ENCODE measurements at places on chromosomes 5 and 9.

DNA sequence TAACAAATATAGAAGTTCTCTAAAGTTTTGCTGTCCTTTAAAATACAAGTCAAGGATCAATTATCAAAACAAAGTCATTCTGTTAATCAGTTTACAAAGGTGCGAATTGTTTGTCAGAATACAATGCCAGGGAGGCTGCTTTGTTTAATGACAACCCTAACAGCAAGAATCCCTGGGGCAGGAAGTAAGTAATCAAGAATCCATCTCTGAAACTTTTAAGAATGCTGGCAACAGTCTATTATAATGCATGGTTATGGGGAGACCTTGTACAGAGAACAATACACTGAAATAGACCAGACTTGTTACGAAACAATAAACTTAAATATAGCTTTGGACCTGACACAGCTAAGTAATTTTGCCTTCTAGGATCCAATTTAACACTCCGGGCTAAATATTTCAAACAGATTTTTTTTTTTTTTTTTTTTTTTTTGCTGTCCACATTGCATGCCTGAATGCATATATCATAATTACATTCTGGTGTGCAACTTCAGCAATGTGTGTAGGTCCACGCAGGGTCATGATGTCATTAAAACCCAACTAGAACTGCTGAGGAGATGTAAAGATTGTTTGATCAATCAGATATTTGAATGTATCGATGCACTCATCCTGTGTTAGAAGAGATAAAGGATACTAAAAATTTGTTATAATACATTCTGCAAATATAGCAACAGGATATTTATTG is 421.3 kb downstream of the CETN3 start:
- DNase-seq, result no peak

- no peak for DNase-seq
Observed at GRCh38 chr9:124854161-124854560, 901 bp downstream of the WDR38 start.

DNA sequence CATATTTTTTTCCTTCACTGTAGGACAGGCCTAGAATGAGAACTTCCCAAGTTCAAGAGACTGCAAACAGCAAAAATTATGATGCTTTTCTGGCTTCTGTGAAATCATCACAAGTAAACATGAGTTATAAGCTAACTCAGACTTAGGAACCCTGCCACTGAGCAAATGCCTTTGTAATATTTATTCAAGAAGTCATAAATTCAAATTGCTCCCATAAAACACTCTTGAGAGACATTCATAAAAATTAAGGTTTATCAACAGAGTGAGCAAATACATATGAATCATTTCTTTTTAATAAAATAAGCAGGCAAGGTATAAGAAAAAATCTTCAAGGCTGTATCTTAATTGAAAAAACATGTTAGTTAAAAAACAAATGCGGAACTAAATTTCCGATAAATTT is 124.2 kb downstream of the GNA14 start:
- DNase-seq, result no peak

GRCh38 chr9:130379649-130379970 is 65.2 kb upstream of the ASS1 start:
- no peak for DNase-seq

GRCh38 chr5:7412409-7412808 is 16.5 kb downstream of the ADCY2 start:
- DNase-seq, result no peak

- DNase-seq, result no peak
Observed at GRCh38 chr5:2751592-2752021, at the start of gene IRX2. TSS of gene IRX2 (minus strand) at chr5:2751677. CDS start at chr5:2751413, 264 bp downstream.

GRCh38 chr5:136199408-136199807 is 6.4 kb upstream of the SMIM32 start:
- DNase-seq, result no peak

DNA sequence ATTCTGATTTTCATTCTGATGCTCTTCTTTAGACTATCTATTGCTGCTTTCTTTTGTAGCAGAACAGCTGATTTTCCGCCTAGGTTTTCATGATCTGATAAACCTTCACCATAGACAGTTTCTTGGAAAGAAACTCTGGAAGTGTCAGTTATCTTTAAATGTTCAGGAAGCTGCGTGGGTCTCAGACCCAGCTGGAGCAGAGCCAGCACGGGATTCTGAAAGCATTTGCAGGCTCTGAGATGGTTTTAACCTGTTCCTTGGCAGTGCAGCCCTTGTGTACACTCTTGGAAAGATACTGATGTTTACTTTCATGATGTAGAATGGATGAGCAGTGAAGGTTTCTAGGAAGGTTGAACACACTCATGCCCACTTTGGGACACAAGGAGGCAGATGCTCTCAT is 178.0 kb upstream of the DMRT1 start:
- no peak for DNase-seq

- DNase-seq, result no peak
Observed at GRCh38 chr9:106622164-106622487, 240.8 kb upstream of the ZNF462 start.

DNA sequence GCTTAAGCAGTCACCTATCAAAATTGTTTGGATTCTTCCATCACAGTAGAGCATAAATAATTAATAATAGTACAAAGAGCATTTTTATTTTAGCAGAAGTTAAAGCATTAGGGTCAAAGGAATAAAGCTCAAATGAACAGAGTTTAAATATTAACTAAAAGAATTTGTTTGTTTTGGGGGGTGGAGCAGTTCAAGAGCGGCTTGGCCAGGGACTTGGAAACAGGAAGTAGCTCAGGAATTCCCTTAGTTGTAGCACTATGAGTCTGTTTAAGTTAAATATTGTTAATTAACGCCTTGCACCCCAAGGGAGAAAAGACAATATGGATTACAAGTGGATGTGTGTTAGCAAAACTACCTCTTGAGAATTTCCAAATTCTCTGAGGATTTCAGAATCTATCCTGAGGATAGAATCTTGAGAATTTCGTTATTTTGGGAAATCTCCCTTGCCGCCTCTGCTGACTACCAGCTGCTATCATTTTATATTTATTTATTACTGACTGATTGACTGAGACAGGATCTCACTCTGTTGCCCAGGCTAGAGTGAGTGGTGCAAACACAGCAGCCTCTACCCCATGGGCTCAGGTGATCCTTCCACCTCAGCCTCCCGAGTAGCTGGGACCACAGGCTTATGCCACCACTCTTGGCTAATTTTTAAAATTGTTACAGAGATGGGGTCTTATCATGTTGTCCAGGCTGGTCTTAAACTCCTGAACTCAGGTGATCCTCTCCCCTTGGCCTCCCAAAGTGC is 96.7 kb upstream of the CHD1 start:
- DNase-seq, result no peak

DNA sequence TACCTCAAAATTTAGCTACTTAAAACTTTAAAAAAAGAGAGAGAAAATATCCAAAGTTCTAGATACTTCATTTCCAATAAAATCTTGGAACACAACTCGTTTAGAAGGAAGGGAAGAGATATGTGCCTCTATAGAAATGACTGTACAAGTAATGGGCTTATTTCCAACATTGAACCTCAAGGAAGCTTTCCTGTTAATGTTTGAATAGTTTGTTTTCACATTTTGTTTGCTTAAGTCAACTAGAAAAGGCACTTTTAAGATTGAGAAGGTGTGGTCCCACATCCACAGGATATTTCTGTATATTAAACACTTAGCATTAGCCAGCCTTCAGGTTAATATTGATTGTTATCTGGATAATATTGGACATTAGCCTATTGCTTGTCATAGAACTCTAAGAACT is 384.7 kb downstream of the PTPRD start:
- no peak for DNase-seq

- no peak for DNase-seq
Observed at GRCh38 chr9:75910731-75911130, 20.3 kb downstream of the PCSK5 start.

DNA sequence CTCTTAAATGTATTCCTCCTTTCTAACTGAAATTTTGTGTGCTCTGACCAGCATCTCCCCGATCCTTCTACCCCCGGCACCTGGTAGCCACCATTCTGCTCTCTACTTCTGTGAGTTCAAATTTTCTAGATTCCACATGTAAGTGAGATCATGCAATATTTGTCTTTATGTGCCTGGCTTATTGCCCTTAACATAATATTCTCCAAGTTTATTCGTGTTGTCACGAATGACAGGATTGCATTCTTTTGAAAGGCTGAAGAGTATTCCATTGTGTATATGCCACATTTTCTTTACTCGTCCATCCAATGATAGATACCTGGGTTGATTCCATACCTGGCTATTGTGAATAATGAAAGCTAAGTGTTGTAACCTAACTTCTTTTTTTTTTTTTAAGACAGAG is 29.0 kb downstream of the FBXL7 start:
- DNase-seq, result no peak

- no peak for DNase-seq
Observed at GRCh38 chr9:129867136-129868022, 32.1 kb downstream of the USP20 start.

GRCh38 chr9:87494970-87495471 is 2.6 kb upstream of the DAPK1 start:
- no peak for DNase-seq

- DNase-seq, result no peak
Observed at GRCh38 chr5:95426227-95426626, 35.1 kb downstream of the FAM81B start.

- DNase-seq, result no peak
Observed at GRCh38 chr5:90550963-90551362, 7.6 kb upstream of the ADGRV1 start.

DNA sequence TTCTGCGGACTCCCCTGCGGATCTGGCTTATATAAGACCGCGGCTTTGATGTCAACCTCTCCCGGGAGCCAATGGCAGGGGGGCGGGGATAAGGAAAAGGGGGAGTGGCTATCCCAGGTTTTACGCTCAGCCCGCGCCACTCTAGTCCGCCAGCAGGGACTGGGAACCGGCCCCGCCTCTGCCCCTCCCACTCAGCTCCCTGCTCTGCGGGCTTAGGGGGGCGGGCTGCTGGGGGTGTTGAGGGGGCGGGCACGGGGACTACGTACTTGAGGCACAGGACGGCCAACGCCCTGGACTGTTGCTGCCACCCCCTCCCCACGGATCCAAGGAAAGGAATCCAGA is at the start of gene HAND1:
Gene HAND1 (minus strand): TSS at position 4 of the 342 bp plus-strand sequence. CDS start 219 bp downstream, outside the sequence.
- DNase-seq, result no peak

DNA sequence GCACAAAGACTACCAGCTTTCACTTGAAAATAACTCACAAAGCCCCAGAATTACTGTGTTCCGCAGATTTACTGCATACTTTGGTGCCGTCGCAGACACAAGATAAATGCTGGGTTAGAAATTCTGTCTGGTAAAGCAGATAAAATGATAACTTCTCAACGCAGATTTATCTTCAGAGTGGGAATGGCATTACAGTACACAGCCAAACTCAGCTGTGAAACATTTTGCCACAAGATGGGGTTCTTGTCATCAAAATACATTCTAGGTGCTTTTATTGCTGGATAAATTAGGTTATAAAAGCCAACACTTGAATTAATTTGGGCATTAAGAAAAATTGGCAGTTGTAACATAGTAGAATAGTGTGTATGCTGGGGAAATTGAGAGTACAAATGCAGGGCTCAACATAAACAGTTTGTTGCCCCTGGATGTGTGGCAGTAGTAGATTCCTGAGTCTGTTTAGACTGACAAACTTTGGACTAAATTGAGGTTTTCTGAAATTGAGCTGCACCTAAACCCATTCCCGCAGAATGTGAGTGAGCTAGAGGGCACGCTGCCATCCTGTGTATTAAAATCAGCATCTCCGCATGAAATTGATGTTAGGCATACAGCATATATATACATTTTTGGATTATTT is 61.1 kb downstream of the LMNB1 start:
- DNase-seq, result no peak

- no peak for DNase-seq
Observed at GRCh38 chr9:18020121-18020745, 441.4 kb downstream of the SH3GL2 start.

- no peak for DNase-seq
Observed at GRCh38 chr9:133935328-133936005, 56.7 kb downstream of the VAV2 start.

DNA sequence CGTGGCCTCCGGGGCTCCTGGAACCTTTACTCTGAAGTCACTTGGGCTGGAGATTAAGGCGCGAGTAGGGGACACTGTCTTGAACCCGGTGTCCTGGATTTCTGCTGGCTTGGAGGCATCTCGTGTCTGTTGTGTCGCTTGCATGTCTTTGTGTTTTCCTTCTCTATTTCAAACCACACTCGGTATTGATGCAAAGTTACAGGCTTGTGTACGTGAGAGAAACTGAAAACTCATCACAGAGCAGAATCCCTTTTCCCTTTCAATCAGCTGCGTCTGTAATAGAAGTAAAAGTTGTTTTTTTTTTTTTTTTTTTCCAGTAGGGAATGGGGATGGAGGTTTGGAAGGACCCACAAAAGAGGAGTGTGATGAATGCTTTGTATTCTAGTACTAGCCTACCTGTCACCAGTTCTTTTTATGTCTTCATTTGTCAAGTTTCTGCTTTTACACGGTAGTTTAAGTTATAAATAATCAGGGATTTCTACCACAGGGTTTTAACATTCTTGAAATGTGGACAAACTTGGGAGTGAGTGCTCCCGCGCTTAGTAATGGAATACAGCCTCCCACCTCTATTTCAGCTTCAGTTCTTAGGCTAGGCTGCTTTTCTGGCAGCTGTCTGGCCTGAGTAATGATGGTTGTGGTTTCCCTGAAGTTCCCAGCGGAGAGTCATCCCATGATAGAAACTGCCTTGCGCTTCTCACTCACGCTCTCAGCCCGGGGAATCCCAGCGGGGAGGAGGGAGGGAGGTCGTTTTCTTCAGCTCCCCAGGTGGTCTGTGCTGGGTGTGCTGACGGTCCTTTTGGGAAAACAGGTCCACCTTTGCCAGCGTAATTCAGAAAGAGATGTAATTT is 763 bp downstream of the TJP2 start:
- DNase-seq, result no peak

- DNase-seq, result no peak
Observed at GRCh38 chr5:150655221-150655620, 5.8 kb upstream of the MYOZ3 start.

DNA sequence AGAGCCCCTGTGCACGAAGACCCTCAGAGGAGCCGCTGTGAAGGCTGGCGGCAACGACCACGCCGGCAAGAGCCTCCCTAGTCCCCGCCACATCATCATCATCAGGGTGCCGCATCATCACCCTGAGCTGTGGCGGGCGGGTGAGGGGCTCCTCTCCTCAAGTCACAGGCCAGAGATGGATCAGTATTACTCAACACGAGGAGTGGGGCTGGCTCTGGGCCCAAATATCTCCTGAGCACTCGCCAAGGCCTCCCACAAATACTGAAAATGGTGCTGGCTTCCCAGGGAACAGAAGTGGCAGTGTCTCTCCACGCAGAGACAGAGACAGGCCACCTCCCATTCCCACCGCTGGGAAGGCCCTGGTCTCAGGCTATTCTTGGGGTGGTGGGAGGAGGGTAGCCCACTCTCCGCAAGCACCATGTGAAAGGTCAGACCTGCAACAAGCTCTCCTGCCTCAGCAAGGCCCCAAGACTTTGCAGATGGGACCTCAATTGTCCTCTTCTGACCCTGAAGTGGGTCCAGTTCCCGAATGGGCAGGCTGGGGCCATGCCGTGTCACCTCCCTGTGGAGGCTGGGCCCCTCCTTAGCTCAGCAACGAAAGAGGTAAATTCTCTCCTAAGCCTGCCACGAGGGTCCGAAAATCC is 39.3 kb upstream of the ZNF354A start:
- DNase-seq, result no peak

DNA sequence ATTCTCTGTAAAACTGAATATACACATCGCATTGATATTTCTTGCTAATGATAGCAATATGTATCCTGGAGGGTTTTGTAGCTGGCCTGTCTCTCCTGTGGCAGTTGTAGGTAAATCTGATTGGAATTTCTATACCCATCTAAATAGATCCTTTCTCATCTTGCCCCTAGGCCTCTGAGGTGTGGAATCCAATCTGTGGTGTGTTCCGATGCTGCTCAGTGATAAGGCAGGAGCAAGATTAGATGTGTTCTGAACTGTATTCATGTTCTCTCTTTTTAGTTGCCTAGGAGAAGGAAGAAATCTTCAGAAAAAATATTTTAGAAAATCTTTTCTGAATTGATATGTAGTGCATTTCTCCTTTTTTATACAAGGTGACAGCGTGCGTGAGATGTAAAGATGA is 507.5 kb downstream of the NR2F1-AS1 start:
- no peak for DNase-seq

All from stimulated activated CD8-positive, alpha-beta memory T cell treated with anti-CD3 and anti-CD28 coated beads, Interleukin-4, amount 100 ng/mL, for 1 hour (primary cell).